Gastrocnemius medialis (tissue), 4 donors: ENCODE measurements at places on chromosomes 2 and 18. TPM values are rescaled to one million over a fixed set of nuclear protein-coding genes. Genes with fewer than 3 reads are reported as not detected.

The PROKR1 gene
- not detected for total RNA-seq

The TTC21B gene
- total RNA-seq = 17.8 TPM

The OTOS gene
- not detected for total RNA-seq

The ADNP2 gene
- 4.5 TPM for total RNA-seq

The FAM228A gene
- total RNA-seq = not detected

The FBLN7 gene
- 0.60 TPM for total RNA-seq

The NT5C1B gene
- not detected for total RNA-seq

The FEV gene
- total RNA-seq = not detected
